Activated CD4-positive, alpha-beta T cell treated with anti-CD3 and anti-CD28 coated beads, Interleukin-2, amount 10 ng/mL, durations not matched to agents 24 days and 14 days (primary cell): ENCODE measurements at places on chromosomes 1 and 21. TPM values are rescaled to one million over a fixed set of nuclear protein-coding genes. Genes with fewer than 3 reads are reported as not detected.

Gene SH3BGR
- 0.63 and 1.4 TPM in 2 replicates for total RNA-seq

GRCh38 chr1:24385160-24385940, 28.2 kb downstream of the STPG1 start:
- peak; percentile 74 for DNase-seq
- peak overlapping the region; percentile 65 for H3K4me3 ChIP-seq
- H3K27ac ChIP-seq = peak overlapping the region; percentile 62
- no peaks in the 10 kb centered on the region for H3K27me3 ChIP-seq
- peaks cover 34% of the 10 kb centered on the region for H3K4me1 ChIP-seq

GRCh38 chr1:153404086-153404635, 12.2 kb upstream of the S100A7A start:
- no peak overlapping the region for H3K4me3 ChIP-seq
- no peak for DNase-seq
- H3K36me3 ChIP-seq = no peaks in the 10 kb centered on the region
- H3K4me1 ChIP-seq = peaks cover 2% of the 10 kb centered on the region
- no peak overlapping the region for H3K27ac ChIP-seq

DNA sequence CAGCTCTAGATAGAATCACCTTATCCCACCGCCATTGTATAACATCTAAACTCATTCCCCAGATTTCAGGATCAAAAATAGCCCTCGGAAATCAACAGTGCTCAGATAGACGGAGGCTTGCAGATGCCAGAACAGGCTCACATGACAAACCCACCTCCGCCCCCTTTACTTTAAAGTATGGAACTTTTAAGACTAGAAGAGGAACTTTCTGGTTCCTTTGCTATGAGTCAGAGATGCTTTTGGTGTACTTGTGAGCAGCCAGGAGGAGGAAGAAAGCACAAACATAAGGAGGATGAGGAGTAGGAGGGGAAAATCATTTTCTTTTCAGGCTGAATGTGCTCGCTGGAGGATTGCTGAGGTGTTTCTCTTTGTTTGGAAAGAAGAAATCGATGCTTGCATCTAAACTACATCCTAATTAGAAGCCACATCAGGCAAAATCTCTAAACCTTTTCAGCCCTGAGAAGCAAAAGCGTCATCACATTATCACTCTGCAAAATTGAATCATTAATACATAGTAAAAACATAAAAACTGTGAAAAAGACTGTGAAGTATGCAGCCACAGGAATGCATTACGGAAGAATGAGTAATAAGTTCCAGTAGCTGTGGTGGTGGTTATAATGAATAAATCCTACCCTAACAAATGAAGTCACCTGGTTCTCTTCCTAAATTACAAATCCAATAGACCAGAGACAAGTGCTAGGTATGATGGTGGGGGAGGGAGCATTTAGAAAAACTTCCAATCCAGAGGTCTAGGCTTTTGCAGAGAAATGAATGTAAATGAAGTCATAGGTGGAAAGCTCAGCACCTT, 251.3 kb downstream of the KCNH1 start:
- no peak overlapping the region for H3K4me3 ChIP-seq
- H3K27me3 ChIP-seq = no peaks in the 10 kb centered on the region
- DNase-seq = no peak
- H3K27ac ChIP-seq = peak overlapping the region; percentile 55

DNA sequence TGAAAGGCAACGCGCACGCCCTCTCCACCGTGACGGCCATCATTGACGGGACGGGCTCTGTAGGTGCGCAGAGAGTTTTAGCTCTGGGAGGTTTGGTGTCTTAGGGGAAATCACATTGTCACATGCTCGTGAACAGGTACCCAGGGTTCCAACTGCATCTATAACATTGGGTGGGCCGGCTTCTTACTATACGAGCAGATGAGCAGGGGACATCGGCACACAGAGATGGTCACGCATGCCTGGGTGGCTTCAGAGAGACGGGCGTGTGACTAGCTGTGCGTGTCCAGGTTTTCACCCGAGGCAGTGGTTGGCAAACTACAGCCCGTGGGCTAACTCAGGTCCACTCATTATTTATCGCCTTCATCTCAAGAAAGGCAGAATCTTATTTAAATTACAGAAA, 54.7 kb downstream of the SLC37A1 start:
- H3K4me3 ChIP-seq = no peak overlapping the region
- H3K36me3 ChIP-seq = peaks cover 8% of the 10 kb centered on the region
- H3K27me3 ChIP-seq = no peaks in the 10 kb centered on the region
- no peaks in the 10 kb centered on the region for H3K4me1 ChIP-seq
- no peak for DNase-seq
- H3K27ac ChIP-seq = no peak overlapping the region

DNA sequence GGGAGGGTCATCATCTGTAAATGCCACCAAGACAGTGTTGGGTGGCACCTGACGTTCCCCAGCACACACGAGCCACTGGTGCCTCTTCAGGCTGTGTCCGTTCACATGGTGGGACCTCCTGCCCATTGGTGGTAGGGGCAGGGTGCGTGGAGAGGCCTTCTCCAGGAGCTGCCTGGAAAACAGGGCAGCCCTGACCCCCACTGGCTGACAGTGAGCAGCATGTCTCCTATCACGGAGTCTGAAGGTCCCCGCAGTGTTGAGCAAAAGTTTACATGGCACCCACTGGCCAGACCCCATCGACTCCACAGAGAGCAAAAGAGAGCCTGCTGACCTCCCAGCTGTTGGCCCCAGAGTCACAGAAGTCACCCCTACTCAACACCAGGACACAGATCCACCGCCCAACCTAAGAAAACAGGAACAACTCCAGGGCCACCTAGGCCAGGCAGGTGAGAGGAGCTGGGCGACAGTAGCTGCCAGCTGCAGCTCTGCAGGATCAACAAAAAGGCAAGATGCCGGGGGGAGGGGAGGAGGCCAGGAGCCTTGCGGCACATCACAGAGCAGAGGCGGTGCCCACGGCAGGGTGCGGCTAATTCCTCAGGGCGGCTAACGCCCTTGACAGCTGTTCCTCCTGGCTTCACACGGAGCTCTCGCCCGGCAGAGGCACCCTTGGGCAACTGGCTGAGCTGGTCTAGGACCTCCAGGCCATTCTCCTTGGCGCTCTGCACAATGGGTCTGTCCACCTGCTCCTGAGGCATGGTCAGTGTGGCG, 14.4 kb upstream of the IFI6 start:
- peaks cover 13% of the 10 kb centered on the region for H3K4me1 ChIP-seq
- H3K36me3 ChIP-seq = peaks cover 1% of the 10 kb centered on the region
- DNase-seq = no peak
